ENCODE measurements at places on chromosomes 5 and 9.

- DNase-seq, result no peak
Observed at GRCh38 chr5:107153283-107153682, 517.5 kb downstream of the EFNA5 start.

- no peak for DNase-seq
Observed at GRCh38 chr5:174692381-174692780, 32.0 kb upstream of the MSX2 start.

GRCh38 chr9:115733318-115734110 is 420.1 kb upstream of the PAPPA start:
- DNase-seq, result no peak

- DNase-seq, result no peak
Observed at GRCh38 chr9:82553654-82554366, 509.1 kb downstream of the RASEF start.

DNA sequence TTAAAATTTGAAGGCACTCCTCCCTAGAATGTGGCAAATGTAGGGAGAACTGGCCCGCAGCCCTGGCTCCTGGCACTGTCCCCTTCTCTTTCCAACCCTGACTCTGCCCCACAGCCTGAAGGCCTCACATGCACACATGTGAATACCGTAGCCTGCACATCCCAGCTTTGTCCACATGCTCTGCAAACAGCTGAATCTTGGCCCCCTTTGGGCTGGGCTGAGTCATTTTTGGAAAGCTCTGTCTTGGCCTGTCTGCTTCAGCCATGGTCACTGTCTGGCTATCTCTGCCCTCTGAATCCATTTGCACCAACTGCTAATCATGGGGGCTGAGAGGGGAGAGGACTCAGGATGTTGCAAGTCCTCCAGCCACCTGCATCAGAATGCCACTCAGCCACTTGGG is 22.1 kb upstream of the GALNT10 start:
- no peak for DNase-seq

DNA sequence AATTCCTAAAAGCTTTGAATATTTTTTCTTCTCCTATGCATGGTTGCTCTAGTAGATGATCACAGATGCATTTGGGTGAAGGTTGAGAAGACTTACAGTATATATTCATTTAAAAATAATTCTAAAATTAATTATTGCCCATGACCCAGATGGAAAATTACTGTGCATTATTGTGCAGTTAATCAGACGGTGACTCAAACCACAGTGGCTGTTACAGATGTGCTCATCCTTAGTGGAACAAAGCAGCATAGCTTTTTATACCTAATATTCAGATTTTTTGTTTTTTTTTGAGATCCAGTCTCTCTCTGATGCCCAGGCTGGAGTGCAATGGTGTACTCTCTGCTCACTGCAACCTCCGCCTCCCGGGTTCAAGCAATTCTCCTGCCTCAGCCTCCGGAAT is 10.7 kb downstream of the OR2V1 start:
- DNase-seq, result no peak

DNA sequence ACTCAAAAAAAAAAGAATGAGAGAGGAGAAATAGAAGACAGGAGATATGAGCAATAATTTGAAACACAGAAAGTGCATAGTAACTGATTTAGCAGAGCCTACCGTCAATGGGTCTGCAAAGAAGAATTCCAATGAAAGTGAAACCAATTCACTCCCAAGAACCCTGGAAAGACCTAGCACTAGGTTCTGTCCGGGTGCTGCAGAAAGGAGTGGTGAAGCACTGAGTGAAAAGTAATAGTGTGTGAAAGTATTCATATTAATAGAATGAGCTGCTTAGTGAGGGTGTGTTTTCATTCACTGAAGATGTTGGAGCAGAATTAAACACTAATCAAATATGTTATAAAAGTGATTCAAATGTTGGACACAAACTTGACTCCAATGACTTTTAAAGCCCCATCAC is 51.3 kb upstream of the SLC30A5 start:
- DNase-seq, result no peak

DNA sequence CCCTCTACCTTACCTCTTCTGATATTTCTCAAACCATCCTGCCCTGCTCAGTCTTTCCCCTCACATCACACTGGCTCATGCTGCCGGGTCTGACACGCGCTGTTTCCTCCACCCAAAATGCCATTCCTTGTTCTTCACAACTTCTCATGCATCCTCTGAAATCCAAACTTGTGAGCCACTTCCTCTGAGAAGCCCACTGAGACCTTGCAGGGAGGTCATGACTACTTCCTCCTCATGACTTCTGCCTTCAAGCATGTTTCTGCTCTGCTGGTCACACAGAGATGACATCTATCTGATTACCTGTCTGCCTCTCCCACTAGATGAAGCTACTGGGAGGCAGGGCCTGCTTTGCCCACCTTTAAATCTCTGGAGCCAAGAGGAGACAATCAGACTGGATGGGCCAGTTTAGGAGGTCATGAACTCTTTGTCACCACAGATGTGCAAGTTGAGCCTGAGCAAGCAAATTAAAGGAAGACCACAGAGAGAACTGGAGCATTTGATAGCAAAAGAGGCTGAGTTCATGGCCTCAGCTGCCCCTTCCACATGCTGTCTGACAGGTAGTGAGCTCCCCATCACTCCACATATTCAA is 119.8 kb upstream of the TBC1D2 start:
- DNase-seq, result no peak

DNA sequence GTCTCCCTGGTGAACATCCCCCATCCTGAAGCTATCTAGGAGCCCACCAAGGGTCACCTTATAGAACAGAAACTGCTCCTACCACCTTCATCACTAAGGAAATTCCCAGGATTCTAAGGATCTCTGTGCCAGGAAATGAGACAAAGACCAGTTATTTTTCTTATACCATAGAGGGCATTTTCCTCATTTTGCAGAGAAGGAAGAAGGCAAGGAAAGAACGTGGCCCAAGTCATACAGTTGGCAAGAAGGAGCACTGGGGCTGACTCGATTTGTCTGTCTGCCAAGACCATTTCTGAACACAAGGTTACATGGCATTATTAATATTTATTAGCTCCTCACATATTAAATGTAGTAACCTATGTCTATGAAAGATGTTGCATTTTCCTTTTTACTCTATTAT is 49.6 kb upstream of the TNFSF15 start:
- DNase-seq, result no peak

- DNase-seq, result no peak
Observed at GRCh38 chr9:137406085-137406760, 16.7 kb downstream of the EXD3 start.

DNA sequence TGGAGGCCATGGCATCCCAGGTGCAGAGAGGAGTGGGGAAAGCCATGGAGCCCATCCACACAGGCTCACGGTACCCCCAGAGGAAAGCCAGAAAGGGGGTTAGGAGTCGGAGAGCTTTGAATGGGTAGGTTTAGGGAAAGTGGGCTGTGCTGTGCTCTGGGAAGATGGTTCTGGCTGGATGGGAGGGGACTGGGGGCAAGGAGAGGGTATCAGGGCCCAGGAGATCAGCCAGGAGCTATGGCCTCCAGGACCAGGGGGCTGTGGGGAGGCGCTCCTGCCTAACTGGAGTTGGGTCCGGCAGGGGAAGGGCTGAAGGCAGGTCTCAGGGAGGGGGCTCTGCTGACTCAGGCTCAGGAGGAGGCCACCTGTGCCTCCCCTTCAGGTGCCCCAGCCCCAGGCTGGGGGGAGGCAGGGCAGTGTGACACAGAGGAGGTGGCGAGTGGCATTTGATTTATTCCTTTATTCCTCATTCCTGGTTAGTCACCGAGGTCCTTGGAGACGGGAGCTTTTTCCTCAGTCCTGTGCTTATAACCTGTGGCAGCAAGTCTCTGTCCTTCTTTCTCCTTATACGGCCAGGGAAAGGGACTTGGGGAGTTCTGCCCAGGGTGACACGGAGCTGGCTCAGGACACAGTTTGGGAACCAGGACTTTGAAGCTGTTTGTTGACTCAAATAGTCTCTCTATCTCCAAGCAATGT is 60.8 kb downstream of the TSTD2 start:
- no peak for DNase-seq

DNA sequence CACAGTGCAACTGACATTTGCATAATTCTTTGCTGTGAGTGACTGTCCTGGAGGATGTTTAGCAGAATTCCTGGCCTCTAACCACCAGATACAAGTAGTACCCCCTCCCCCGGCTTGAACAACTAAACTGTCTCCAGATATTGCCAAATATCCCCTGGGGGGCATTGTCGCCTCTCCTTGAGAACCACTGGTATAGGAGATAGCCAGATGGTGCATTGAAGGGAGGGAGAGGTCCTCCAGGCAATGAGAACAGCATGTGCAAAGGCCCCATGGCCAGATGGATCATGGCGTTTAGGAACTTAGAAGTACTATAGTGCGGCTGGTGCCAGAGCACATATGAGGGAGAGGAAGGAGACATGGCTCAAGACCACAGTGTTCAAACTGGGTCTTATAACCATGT is 18.9 kb upstream of the ORM1 start:
- no peak for DNase-seq

DNA sequence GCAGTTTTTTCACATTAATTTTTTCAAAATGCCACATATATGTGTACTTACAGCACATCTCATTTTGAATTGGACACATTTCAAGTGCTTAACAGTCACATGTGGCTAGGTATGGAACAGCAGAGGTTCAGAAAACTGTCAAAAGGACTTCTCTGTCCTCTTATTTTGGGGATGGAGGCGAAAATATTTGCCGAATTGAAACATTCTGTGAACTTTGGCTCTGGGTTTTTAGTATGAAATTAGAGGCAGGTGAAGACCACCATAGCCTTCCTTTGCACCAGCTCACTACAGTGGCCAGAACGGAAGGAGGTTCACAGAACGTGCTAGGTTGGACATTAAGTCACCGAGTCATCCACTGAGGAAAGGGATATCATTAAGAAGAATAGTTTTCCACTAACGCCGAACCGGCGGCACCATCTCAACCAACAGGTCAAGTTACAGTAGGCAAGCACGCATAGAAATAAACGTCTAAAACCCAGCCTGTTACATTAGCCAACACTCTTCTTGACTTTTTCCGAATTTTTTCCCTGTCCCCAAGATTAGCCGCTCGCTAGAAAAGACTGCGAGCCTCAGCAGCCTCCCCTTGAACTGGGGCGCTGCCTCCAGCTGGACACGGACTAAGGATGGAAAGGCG is 1.8 kb upstream of the TLE4 start:
- DNase-seq, result peak; percentile 33

GRCh38 chr5:33936381-33937016 is at the start of gene RXFP3:
Gene RXFP3, plus strand, starts transcription at chr5:33936386. Its CDS starts 355 bp downstream, at chr5:33936741.
- DNase-seq, result no peak

DNA sequence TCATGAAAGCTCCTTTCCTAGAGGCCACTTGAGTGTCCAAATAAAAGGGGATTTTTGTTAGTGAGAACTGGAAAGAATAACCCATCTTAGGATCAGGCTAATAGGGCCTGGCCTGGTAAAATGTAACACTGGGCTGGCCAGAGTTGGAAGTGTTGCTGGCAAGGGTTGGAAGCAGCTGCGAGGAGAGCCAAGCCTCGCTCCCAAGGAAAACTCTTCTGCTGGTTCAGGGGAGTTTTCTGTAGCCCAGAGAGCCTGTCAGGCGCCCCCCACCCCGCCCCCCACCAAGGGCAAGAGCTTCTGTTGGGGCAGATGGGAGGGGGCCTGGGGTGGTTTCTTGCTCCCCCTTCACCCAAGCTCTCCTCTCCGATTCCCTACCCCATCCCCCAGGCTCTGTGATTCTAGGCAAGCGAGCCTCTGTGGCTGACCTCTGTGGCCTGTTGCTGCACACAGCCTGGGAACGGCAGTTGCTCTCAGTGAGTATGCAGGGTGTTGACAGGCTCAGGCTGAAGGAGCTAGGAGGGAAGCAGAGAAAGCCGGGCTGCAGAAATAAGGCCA is 547.8 kb downstream of the CCDC171 start:
- no peak for DNase-seq

DNA sequence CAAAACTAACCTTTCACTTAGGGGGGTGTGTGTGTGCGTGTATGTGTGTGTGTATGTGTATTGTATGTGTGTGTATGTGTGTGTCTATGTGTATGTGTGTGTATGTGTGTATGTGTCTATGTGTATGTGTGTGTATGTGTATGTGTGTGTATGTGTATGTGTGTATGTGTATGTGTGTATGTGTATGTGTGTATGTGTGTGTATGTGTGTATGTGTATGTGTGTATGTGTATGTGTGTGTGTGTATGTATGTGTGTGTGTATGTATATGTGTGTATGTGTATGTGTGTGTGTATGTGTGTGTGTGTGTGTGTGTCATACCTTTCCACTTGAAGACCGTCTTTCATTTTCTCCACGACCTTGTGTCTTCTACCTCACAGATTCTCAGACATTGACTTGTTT is 20.8 kb upstream of the FLT4 start:
- no peak for DNase-seq

- no peak for DNase-seq
Observed at GRCh38 chr5:78614816-78615215, 33.8 kb downstream of the LHFPL2 start.

GRCh38 chr9:6641961-6642360 is 3.6 kb downstream of the GLDC start:
- DNase-seq, result no peak

DNA sequence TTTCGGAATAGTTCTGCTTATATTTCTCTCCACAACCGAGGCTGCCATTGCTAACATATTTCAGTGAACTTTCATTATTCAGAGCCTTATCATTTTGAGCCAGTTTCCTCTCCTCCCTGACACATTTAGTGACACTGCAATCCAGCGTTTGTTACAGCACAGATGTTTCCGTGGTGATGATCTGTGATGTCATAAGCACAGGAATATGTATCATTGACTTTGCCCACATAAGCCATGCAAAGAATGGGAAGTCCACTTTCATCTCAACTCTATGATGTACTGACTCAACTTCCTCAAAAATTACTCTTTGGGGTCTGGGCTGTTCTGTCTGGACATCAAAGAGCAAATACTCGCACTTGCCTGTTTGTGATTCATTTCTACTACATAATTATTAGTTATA is 291.8 kb downstream of the EBF1 start:
- no peak for DNase-seq

- no peak for DNase-seq
Observed at GRCh38 chr5:42491699-42492098, 68.5 kb downstream of the GHR start.

DNA sequence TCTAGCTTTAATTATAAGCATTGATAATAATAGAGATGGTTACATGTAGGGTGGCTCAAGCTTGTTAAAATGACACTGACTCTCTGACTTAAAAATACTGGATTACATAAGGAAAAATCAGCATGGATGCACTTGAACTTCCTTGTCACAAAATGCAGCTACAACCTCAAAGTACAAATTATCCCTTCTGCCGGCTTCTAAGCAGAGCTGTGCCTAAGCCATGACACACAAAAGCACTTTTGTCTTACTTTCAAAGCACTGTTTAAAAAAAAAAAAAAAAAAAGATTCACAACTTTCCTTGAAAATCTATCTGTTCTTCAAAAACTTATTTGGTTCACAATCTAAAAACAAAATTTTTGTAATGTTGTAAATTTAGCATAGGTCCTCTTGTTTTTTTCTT is 36.4 kb upstream of the ZFAND5 start:
- no peak for DNase-seq

- DNase-seq, result no peak
Observed at GRCh38 chr5:13553896-13554295, 390.6 kb downstream of the DNAH5 start.

GRCh38 chr5:114316167-114316566 is 45.7 kb upstream of the KCNN2 start:
- no peak for DNase-seq
